ENCODE measurements at places on chromosomes 2 and 18. TPM values are rescaled to one million over a fixed set of nuclear protein-coding genes. Genes with fewer than 3 reads are reported as not detected.

DNA sequence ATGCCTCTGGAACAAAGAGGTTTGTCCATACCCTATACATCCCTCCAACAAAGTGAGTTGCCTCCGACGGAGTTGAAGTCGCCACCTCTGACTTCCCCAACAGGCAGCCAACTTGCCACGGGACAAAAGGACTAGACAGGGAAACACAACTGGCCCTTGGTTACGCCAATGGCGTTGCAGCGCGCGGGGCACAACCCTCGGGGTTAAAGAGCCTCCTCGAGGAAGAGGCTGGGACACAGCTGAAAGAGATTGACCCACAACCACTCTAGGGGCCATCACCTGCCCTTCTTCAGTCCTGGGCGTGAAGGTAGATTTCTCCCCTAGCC lies 545 bp downstream of the GTF3C2 start:
- peaks cover 31% of the 10 kb centered on the region for H3K4me1 ChIP-seq
- H3K27ac ChIP-seq: peak overlapping the region; percentile 98
- no peaks in the 10 kb centered on the region for H3K27me3 ChIP-seq
- DNase-seq: no peak
- peak overlapping the region; percentile 98 for H3K4me3 ChIP-seq
- peaks cover 18% of the 10 kb centered on the region for H3K36me3 ChIP-seq

GRCh38 chr2:213834331-213834730 lies 550.1 kb downstream of the SPAG16 start:
- no peak overlapping the region for H3K4me3 ChIP-seq
- no peak overlapping the region for H3K27ac ChIP-seq
- no peak for DNase-seq
- no peaks in the 10 kb centered on the region for H3K36me3 ChIP-seq

- no peaks in the 10 kb centered on the region for H3K27me3 ChIP-seq
- DNase-seq: no peak
- H3K36me3 ChIP-seq: no peaks in the 10 kb centered on the region
These were observed 15.7 kb upstream of the TRIB2 start for GRCh38 chr2:12700989-12701388.

GRCh38 chr18:45723567-45724355 lies at the start of gene SLC14A1:
Gene SLC14A1, plus strand, starts transcription at chr18:45724181. Its CDS starts 6,140 bp downstream, at chr18:45730321.
- no peak within 1 kb of the TSS for H3K27ac ChIP-seq
- H3K27me3 ChIP-seq: peaks cover 19% of the 10 kb centered on the region
- DNase-seq: no peak
- no peaks in the 10 kb centered on the region for H3K36me3 ChIP-seq
- peaks cover 6% of the 10 kb centered on the region for H3K4me1 ChIP-seq

DNA sequence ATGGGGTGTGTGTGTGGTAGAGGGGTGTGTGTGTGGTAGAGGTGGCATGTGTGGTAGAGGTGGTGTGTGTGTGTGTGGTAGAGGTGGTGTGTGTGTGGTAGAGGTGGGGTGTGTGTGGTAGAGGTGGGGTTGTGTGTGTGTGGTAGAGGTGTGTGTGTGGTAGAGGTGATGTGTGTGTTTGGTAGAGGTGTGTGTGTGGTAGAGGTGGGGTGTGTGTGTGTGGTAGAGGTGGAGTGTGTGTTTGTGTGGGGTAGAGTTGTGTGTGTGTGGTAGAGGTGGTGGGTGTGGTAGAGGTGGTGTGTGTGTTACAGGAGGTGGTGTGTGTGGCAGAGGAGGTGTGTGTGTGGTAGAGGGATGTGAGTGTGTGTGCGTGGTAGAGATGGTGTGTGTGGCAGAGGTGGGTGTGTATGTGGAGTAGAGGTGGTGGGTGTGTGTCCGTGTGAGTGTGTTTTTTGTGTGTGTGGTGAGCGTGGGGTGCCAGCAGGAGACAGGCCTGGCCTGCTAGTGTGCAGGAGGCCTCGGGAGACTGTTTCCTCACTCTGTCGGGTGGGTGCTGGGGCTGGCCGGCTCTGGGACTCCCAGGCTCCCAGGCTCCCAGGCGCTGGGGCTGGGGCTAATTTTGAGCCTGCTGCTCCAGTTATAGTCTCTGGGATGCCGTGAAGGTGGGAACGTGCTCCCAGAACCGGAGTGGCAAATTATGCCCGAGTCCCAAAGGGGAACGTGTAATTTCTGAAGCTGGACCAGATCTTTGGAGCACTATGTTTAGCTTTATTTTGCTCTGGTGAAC lies 165.2 kb downstream of the DYSF start:
- H3K4me3 ChIP-seq: no peak overlapping the region
- H3K4me1 ChIP-seq: peaks cover 11% of the 10 kb centered on the region
- H3K27me3 ChIP-seq: no peaks in the 10 kb centered on the region
- no peaks in the 10 kb centered on the region for H3K36me3 ChIP-seq
- peak; percentile 54 for DNase-seq
- H3K27ac ChIP-seq: no peak overlapping the region

CCDC85A gene
- total RNA-seq: 5.4 TPM

AGXT gene
- 0.51 TPM for total RNA-seq

UGT1A3 gene
- 0.19 TPM for total RNA-seq
